Activated T-cell treated with anti-CD3 and anti-CD28 coated beads for 4 hours (primary cell): ENCODE measurements at places on chromosomes 5 and 9.

GRCh38 chr5:89190515-89191265, 307.7 kb upstream of the MEF2C start:
- DNase-seq, result no peak

- no peak for DNase-seq
Measured at GRCh38 chr5:158868546-158868945, 231.2 kb downstream of the EBF1 start.

DNA sequence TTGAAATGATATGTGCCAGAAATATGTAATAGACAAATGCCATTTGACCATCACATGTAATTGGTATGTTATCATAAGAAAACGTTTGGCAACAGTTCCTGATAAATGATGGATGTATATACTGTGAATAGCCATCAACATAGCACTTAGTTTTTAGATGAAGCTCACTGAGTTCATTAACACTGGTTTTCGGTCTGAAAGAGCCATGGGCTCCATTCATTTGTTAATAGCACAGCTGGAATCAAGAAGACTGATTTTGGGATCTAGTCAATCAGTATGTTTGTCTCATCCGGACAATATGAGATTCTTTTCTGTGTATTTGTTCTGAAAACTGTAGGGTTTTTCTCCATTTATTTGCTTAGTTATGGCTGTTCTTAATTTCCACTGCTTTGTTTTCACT, 413.5 kb upstream of the CLINT1 start:
- no peak for DNase-seq

DNA sequence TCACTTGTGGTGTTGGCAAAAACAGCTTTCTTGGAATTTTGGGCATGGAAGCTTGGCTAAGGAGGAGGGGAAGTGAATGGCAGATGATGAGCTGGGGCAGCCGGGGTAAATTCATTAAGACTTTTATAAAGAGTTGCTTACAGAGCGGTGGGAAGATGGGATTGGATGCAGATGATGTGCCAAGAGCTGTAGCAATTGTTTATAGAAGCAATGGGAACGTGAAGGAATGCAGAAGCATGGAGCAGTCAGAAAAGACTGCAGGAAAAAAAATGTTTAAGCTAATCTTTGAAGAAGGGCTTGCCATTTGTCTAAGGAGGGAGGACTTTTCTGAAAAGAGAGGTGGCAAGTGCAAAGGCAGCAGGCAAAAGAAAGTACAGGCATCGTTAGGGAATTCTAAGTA, 86.6 kb upstream of the SHISAL2B start:
- DNase-seq, result no peak

- DNase-seq, result no peak
Measured at GRCh38 chr9:18492612-18493011, 18.7 kb downstream of the ADAMTSL1 start.

DNA sequence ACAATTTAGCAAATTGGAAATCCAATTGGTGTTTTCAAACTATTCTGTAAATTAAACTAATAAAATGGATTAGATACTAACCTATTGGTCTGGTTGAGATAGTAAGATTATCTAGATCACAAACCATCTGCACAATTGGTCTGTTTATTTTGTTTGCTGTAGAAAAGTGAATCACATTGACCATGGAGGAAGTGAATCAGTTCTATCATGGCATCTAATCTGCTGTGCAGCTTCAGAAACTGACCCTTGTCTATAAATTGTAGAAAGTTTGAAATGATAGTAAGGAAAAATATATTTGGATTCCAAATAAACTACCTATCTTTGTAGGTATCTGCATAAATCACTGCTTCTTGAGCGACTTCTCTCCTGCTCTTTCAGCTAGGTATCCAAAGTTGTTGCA, 1865.4 kb downstream of the MAT2B start:
- no peak for DNase-seq

DNA sequence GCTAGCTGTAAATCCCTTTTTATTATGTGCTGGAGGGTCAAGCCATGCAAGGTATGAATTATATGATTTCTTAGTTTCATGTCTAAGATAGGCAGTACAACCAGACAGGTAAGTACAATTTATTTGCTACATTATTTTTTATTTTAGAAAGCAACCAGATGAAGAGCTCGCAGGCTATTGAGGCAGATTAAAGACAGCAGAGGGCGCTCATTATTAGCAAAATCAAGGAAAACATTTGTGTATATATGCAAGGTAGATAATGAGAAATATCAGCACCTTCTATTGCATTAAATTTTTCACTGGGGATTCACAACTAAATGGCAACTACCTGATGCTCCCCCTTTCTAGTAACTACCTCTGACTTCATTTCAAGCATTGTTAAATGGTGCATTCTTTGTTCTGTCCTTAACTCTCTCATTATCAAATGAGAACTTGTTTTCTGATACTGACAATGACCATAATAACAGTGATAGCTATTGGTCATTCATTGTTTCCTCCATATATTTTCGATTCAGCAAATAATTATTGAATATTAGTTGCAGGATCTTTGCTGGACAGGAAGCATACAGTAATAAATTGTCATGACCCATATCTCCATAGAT, 8.6 kb downstream of the SCGB3A2 start:
- no peak for DNase-seq

- no peak for DNase-seq
Measured at GRCh38 chr5:366541-367357, 45.2 kb downstream of the AHRR start.
